Substantia nigra (tissue), 51 donors: ENCODE measurements at places on chromosomes 4 and X.

GRCh38 chr4:108972613-108973283 lies 209.9 kb upstream of the ETNPPL start:
- DNase-seq, result no peak

DNA sequence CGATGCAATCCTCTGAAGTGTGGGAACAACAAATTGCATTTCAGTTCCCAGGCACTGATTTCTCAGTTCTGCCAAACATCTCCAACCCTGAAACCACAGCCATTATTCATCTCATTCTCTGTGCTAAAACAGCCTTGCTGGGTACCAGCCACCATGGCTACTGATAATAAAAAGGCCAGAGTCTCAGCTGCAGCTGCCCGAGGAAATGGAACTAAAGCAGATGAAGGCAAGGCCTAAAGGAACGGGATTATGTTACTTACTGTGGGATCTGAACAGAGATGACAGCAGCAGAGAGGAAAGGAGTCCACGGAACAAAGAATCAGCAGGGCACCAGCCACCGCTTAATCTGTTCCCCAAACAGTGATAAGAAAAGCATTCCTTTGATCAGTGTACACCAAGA lies 155.7 kb downstream of the PAPSS1 start:
- DNase-seq, result no peak

GRCh38 chr4:153018684-153019083 lies 82.6 kb downstream of the FHDC1 start:
- no peak for DNase-seq

DNA sequence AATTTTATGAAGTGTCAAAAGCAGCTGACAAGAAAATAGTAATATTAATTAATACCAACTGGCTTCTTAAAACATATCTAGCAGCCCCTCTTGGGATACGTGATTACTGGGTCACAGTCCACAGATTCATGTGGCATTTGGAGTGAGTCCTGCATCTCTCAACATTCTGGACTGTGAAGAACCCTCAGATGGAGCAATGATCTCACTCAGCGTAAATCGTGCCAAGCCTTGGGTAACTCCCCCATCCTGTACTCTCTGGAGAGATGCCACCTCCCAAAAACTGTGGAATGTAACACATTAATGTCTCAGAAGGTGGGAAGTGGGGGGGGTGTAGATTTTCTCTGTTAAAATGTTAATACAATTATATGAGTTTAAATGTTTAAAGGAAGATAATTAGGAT lies 118.2 kb upstream of the IQCM start:
- no peak for DNase-seq

DNA sequence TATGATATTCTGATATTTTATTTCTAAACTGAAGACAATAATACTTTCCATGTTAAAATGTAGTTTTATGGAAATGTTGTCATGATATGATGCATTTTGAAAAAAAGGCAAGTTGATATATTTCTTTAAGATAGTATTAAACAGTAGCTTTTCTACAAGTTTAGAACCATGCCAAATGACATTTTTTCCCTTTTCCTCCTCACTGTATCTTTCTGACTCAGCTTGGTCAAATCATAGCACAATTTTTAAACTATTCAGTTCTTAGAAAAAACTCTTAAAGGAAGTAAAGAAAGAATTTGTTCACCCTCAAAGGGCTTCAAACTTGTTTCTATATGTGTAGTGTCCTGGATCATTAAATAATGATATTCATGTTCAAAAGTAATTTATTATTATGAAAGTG lies 46.0 kb upstream of the GUCY1A1 start:
- no peak for DNase-seq

- DNase-seq, result no peak
Measured at GRCh38 chrX:19487520-19488200, 27.6 kb downstream of the MAP3K15 start.

DNA sequence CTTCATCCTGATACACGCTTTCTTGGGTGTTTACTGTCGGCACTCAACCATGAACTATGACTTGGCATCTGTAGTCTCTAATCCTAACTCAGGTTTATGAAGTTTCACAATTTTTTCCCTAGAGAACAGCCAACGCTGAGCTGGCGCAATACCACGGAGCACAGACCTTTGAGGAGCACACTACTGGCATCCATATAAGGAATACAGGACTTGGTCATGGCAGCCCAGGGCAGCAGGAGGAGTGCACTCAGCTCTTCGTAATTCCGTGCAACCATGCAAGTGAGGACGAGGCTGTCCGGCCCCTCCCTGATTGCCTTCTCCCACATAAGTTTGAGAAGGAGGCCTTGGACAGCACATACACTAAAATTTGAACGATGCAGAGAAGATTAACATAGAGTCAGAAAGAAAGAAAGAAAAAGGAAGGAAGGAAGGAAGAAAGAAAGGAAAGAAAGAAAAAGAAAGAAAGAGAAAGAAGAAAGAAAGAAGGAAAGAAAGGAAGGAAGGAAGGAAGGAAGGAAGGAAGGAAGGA lies 41.0 kb upstream of the PDLIM5 start:
- no peak for DNase-seq
